Activated CD4-positive, alpha-beta memory T cell treated with anti-CD3 and anti-CD28 coated beads for 36 hours (primary cell): ENCODE measurements at places on chromosomes 3 and 15.
A peak's percentile ranks its signal among the peaks of the same experiment; 100 is the strongest.

- no peak for DNase-seq
These were observed 152.3 kb downstream of the RAB11A start for GRCh38 chr15:66021496-66022162.

DNA sequence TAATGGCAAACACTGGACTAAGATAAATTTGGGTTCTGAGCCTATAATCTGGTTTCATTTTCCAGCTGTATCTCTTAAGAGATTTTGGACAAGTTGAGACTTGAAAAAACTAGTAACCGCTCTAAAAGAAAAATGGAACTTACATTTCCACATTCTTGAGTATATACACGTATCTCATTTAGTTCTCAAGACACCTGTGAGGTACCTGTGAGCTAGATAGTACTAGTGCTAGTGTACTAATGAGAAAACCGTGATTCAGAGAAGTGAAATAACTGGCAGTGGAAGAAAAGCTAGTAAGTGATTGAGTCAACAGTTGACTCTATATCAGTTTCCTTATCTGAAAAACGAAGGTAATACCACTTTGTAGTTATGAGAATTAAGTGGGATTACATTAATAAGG lies 62.2 kb upstream of the PAQR5 start:
- no peak for DNase-seq

GRCh38 chr3:138051947-138052802 lies 42.2 kb downstream of the CLDN18 start:
- DNase-seq: peak; percentile 47

- no peak for DNase-seq
These were observed 18.4 kb downstream of the GOLGA6L1 start for GRCh38 chr15:23118208-23118607.

- peak; percentile 95 for DNase-seq
These were observed 306.5 kb downstream of the RPLP1 start for GRCh38 chr15:69758810-69759790.

GRCh38 chr3:13548696-13549622 lies at the start of gene FBLN2:
TSS of gene FBLN2 (plus strand) at chr3:13549125. CDS start at chr3:13570356, 21,231 bp downstream.
- DNase-seq: no peak

- peak; percentile 33 for DNase-seq
These were observed 112.9 kb upstream of the SLC6A11 start for GRCh38 chr3:10702961-10703740.

GRCh38 chr3:187044206-187044605 lies 95.1 kb downstream of the RPL39L start:
- no peak for DNase-seq

DNA sequence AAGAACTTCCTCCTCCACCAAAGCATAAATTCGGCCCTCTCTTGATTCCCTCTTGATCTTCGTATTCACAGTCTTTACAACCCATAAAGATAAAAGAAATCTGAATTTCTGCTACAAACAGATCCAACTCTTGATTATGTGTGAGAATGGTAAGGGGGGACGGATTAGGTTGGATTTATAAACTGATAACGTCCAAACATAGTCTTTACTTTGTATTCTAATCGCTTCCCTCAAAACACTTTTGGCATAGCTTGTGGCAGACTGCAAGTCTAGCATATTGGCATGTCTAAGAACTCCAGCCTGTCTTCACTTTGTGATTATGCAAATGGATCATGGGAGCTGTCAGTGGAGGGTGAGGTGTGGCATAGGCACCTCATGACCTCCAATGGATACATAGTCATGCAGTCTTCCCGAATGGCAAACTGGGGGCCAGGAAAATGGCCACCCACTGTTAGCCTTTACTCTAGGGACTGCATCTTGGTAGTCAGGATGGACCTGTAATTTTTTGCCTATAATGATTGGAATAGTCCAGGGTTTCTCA lies 24.3 kb upstream of the GPR171 start:
- no peak for DNase-seq

- peak; percentile 46 for DNase-seq
These were observed 28.8 kb upstream of the HDAC11 start for GRCh38 chr3:13451301-13451673.

DNA sequence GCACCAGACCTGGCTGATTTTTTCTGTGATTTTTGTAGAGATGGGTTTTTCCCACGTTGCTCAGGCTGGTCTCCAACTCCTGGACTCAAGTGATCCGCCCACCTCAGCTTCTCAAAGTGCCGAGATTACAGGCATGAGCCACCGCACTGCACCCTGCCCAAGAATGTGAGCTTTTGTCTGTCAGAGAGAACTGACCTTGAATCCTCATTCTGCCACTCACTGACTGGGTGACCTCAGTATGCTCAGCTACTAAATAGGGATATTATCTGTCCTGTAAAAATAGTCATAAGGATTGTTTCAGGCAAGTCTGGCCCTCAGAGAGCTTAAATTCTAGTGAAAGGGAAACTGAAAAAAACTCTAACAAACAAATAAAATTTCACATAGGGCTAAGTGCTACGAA lies 2.1 kb upstream of the RFT1 start:
- no peak for DNase-seq

DNA sequence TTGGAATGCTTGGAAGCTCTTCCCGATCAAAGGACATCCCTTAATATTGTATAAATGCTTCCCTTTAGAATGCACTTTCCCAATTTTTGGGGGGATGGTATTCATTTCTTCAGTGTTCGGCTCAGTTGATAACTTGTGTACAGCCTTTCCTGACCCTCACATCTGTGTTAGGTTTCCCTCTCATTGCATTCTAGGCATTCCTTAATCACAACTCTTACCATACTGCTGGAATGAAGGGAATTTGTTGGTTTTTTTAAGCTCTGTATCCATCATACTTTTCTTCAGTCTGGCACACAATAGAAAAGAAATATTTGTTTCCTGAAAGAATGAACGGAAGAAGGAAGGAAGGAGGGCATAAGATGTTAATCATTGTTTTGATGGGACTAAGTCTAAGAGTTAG lies 119.5 kb downstream of the CHST2 start:
- no peak for DNase-seq

DNA sequence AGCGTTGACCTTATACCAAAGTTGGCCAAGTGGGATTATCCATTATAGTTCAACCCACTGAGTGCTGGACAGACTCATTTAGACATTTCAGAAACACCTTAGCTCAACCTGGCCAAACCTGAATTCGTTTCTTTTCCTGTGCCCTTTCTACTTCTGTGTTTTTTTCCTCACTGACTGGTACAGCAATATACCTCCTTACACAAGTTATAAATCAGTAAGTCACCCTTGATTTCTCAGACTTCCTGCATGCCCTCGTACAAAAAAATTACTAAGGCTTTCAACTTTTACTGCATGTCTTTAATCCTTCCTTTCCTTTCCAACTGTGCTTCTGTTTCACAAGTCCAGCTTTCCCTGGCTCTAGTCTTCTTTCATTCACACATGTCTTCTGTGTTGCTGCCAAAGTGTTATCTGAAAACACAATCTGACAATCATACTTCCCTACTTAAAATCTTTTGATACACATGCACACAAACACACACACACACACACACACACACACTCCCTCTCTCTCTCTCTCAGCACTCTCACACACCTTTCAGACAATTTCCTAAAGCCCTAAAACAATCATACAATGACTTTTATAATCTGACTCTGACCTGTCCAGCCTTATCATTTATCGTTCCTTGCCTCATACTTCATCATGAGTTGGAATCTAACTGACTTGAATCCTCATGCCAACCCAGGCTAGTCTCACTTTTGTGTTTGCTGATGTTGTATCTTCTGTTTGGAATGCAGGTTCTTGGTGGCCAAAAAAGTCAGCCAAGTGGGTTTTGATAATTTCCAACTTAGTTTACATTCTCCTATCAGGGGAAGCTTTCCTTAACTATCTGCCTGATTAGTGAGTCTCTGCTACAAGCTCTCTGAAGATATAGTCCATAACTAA lies 436.4 kb downstream of the NAALADL2 start:
- DNase-seq: no peak

DNA sequence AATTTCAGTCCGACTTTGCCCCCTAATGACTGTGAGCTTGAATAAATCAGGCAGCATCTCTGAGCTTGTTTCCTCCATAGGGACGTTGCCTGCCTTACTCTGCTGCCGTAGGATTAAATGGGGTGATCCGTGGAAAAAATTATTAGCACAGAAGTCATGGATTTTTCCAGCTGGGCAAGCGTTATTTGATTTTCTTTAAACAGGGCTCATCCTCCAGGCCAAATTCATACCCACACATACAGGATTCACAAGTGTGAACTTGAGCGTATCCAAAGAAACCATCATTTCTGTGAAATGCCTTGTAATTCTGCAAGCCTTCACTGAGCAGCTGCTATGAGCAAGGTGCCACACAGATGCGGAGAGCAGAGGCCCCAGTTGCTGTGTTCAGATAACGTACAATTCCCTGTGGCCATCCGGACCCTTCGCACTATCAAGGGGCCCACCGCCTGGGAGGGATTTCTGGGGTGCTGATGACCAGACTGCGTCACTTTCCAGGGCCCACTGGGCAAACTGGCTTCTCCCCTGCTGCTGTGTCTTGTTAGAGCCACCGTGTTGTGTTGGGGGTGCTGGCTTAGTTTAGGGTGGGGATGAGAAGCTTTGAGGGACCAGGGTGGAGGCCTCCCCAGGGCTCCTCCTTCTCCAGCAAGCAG lies 61.4 kb downstream of the MGLL start:
- DNase-seq: no peak

DNA sequence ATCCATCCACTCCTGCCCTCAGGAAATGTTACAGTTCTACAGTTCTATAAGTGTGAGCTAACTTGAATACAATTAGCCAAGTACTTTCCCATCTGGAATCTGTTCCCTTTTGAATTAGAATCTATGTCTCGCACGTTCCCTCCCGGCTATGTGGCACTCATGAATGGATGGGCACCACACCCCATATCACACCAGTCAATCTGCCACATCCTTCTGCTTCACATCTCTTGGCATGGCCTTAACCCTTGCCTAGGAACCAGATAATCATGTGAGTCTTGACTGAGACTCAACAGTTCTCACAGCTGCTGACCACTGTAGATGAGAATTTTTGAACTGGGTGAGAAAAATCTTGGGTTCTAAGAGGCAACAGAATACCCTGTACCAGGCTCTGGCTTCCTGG lies 180.2 kb downstream of the TNIK start:
- DNase-seq: no peak

DNA sequence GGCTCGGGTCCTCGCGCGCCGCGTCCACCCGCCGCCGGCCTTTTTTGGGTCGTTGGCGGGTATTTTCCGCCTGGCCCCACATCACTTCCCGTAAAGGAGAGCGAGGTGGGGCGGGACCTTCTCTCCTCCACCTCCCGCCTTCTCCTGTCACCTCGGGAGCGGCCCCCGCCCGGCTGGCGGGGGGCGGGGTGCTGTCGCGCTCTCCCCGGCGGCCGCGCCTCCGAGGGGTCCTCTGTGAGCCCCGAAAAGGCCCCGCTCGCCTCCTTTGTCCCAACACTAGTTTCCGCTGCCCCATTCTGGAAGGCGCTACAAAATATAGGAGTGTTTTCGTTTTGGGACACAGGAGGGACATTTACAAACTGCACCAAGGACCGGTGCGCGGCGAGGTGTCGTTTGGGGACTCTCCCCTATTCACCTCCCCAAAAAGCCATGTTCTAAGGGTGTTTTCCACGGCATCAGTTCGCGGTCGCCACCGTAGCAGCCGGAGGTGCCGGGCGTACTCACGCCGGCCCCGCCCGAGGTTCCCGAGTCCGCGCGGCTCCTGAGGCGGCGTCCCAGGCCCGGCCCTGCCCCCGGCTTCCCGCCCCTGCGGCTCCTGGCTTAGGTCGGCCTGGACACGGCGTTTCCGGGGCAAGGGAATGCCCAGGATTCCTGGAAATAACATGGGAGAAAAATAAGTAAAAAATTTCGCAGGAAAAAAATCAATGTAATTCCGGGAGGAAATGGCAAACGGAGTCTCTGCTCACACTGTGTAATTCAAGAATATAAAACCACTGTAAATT lies at the start of gene RAB27A:
Gene RAB27A, minus strand, starts transcription at position 68 of the 782 bp plus-strand sequence. CDS start 54,879 bp downstream, outside the sequence.
- DNase-seq: peak; percentile 90

DNA sequence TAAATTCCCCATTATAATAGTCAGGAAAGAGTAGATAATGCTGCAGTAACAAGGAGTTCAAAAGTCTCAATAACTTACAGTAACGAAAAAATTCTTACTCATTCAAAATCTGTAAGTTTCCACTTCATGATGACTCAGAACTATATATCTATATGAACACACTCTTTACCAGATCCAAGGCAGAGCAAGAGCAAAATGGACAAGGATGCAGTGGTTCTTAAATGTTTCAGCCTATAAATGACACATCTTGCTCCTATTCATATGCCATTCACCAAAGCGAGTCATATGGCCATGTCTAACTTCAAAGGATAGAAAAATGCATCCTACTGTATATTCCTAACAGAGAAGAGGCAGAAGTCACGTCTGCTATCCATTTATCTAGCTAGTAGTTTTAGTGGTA lies 787.7 kb downstream of the NAALADL2 start:
- no peak for DNase-seq
